H9 (cell line): ENCODE measurements at places on chromosomes 11 and 22.

DNA sequence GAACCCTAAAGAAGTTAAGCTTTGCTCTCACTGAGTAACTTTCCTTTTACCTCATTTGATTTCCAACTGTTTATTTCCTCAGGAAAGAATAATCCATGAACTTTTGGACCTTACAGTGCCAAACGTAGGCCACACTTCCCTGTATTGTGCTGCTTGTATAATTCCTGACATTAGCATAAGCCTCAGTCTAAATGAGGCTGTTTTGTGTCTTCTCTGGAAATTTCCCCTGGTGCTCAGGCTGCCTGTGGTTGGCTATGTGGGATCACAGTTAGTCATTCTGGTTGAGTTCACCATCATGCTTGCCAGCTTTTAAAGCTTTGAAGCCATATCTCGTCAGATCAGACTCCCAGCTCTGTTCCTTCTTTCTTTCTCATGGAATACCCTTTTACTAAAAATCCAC lies 107.0 kb downstream of the FAM76B start:
- DNase-seq = no peak

DNA sequence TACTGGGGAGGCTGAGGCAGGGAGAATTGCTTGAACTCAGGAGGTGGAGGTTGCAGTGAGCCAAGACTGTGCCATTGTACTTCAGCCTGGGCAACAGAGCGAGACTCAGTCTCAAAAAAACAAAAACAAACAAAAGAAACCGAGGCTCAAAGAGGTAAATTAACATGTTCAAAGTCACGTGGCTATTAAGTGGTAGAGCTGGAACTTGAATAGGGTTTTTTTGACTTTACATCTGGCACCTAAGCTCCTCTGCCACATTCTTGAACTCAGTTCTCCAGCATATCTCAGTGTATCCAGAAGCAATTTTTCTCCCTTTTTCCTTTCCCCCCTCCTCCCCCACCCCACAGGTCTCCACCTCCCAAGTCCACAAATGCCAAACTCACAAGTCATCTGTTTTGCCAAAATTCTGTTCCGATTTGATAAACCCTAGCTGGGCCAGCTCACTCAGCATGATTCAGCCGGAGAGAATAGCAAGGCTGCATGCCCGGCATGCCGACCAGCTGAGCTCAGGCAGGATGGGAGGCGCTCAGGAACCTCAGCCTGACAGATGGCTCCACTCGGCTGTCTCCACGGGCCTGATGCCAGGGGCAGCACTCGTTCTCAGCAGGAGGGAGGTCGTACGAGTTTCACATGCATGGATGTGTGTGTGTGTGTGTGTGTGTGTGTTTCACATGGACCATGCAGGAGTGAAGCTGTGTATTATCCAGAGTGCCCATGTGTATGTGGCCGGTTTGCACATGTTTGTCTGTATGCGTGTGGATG lies 63.2 kb upstream of the RRAS2 start:
- DNase-seq = peak; percentile 90

GRCh38 chr11:67516806-67517205 lies 6.4 kb downstream of the CABP2 start:
- DNase-seq = no peak

DNA sequence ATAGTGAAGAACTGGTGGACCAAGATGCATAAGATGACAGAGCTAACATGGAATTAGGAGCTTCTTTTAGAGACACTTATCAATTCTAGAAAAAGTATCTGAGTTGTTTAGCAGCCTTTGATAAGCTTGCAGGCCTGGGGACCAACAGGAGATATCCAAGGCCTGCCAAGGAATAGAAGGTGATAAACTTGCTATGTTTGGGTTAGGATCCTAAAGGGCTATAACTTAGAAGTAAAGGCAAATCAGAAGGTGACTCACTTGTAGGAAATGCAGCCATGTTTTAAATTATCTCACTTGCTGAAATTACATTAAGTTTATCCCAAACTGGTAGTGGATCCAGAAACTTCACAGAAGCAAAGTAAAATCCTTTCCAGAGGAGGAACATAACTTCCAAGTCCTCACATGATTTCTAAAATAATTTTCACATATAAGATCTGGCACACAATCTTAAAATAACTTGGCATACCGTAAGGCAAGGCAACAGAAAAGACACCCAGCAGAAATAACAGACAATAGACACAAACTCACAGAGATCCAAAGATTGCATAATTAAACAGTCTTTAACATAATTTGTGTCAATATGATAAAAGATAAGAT lies 69.6 kb upstream of the TEAD1 start:
- DNase-seq = no peak

GRCh38 chr11:94882931-94883330 lies 90.4 kb downstream of the CWC15 start:
- no peak for DNase-seq

- DNase-seq = no peak
Measured at GRCh38 chr22:28983788-28984441, 77.7 kb downstream of the C22orf31 start.

DNA sequence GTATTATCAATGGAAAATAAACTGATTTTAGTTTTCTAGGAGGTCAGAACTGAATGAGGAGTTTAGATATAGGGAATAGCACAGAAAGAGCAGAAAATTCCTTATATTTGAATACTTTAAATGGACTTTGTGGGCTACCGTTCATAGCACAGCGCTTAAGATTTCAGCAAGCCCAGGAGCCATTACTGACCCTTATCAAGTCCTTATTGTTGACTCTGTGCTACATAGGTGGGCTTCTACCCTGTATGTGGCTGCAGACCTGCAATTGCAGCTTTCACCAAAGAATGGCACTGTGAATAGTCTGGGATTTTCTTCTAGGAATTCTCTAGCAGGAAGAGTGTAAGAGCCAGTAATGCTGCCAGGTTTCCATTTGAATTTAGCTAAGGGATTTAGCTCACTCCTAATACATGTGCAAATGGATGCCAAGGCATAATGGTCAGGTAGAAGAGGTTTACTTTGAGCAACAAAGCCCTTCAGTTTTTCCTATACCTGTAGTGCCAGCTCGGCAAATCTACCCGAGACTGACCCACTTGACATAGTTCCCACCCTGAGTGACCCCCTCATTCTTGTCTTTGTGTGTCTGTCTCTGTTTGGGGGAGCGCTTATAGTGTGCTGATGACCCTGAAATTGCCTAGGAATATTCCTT lies 42.5 kb upstream of the DLAT start:
- DNase-seq = no peak

DNA sequence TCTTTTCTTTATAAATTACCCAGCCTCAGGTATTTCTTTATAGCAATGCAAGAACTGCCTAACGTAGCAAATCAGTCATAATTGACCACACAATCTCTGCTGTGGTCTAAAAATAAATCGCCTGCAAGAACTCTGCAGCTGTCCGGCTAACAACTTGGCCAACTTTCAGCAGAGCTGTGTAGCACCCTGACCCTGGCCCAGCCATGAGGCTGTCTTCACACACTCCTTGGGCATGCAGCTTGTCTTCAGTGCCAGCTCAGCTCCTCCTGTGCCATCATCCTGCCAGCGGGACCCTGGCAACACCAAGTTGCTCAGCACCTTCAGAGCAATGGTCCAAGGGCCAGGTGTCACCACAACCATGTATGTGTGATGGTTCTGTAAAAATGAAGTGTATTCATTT lies 355.6 kb downstream of the OPCML start:
- no peak for DNase-seq

DNA sequence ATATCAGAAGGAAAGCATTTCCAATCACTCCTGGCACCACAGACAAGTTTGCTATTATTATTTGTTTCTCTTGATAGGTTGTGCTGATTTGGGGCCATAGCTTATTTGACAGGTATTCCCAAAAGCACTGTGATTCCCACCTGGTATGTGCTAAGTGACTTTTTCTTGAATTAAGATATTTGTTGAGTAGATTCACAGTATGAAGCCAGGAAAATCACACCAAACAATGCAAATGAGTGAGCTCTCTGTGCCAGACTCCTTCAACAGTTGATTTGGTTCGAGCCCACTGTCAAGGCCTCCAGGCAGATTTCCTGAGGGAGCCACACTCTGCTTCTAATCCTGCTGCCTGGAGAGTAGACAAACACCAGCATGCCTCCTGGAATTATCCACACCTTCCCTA lies 253.0 kb upstream of the POU2AF2 start:
- no peak for DNase-seq
